ENCODE measurements at places on chromosomes 11 and 22.
A peak's percentile ranks its signal among the peaks of the same experiment; 100 is the strongest.

DNA sequence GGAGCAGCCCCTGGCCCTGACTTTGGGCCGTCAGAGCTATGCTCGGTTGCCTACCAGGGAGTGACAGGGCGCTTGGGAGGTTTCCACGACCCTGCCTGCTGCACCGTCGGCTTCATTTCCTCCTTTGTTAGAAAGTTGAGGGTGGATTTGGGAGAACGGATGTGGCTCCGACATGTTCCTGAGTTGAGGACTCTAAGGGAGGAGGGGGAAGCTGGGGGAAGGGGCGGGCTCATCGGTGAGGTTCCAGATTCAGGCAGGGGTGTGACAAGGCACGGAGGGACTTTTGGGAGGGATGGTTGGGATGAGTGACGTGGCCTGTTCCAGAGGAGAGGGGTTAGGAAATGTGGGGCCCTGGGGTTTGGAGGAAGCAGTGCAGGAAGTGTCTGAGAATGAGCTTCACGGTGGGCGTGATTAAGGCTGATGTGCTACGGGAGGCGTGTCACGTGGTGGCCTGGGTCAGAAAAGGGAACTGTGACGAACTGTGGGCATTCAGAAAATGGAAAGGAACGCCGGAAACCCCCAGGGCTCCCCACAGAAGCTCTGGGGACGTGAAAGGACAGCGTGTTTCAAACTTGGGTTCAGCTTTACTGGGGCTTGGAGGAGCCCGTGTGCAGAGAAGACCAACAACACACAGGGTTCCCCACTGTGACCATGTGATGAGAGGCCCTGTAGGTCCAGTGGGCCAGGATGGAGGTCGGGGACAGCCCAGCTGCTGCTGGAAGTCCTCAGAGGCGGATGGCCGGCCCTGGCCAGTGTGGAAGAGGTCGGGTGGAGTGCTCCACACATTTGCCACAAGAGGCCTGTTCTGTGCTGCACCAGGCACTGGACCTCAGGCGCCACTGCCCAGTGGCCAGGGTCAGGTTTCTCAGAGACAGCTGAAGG is 2.8 kb downstream of the PARVB start:
- no peak for DNase-seq

- DNase-seq = no peak
Measured at GRCh38 chr11:79447038-79447786, 6.4 kb upstream of the TENM4 start.

DNA sequence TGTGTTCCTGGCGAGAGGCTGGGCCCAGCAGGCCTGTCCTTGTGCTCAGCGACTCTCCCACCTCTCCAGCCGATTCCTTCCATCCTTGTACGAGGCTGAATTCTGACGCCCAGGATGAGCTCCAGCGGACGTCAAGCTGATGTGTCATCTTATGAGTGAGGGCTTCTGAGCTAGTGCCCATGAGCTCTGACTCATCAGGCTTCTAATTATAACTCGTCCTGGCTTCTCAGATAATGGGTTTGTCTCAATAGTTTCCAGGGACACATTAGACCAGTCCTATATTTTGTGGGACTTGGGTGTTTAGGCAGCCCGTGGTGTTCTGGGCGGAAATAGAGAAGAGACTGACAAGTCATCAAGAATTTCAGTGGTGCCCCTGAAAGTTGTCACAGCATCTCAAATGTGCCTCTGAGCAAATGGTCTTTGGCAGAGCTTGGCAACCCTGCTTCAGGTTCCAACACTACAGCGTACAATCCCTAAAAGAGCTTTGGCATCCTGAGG is 108.2 kb upstream of the CD44 start:
- no peak for DNase-seq

- DNase-seq = no peak
Measured at GRCh38 chr11:45104006-45104789, 42.2 kb upstream of the PRDM11 start.

GRCh38 chr11:97742717-97743116 is 1278.0 kb upstream of the CNTN5 start:
- no peak for DNase-seq

- DNase-seq = no peak
Measured at GRCh38 chr22:29901354-29901753, 18.4 kb downstream of the MTMR3 start.

DNA sequence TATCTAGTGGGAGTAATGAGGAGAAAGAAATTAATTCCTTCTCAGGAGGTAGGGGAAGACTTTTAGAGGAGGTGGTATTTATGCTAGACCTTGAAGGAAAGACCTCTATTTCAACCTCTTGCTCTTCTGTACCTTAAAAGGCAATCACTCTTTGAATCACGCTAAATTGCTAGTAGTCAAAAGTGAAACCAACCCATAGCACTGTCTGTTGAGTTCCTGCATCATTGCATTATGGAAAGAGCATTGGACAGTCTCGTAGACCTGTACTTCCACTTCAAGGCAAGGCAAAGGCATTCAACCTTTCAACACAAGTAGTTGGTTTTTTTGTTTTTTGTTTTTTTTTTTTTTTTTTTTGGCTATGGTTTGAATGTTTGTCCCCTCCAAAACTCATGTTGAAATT is 770.4 kb downstream of the ETS1 start:
- DNase-seq = no peak

- DNase-seq = peak; percentile 94
Measured at GRCh38 chr22:30196141-30196879, 50.2 kb downstream of the LIF start.

DNA sequence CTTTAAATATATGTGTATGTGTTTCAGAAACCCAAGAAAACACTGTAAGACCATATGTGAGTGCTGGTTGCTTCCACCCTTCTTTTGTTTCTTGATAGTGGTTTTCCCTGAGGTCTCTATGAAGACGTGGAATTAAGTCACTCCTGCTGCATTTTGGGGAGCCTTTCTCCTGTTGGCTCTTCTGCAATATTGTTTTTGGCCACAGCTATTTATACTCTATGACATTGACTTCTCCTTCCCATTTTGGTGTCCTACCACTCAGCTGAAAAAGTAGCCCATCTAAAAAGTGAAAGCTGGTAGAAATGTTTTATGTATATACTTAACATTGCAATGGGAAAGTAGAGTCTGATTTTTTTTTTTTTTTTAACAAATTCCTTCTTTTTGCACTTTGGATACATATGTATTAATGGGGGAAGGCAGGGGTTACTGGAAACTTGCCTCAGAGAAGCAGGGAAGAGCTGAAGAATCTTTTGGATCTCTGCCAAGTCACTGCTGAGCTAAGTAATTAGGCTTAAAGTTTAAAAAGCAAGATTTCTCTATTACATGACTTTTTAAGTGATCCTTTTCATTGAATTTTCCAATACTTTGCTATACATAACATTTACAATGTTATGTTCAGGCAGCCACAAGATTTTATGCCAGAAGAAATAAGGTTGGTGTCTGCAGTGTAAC is 1.8 kb downstream of the TTC17 start:
- no peak for DNase-seq

DNA sequence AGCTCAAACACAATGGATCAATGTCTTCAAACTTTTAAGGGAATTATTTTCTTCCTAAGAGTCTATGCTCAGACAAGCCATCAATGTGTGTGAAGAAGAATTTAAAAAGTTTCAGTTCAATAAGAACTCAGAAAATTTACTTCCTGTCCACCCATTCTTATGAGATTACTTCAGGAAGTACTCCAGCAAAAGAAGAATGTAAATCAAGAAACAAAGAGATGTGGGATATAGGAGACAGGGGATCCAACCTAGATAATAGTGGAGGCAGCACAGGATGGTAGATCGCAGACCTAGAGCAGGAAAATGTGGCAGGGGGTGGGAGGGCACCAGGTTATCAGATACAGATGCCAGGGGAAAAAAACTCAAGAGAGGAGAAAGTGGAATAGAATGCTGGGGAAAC is 170.6 kb downstream of the MPPED1 start:
- DNase-seq = no peak

- DNase-seq = no peak
Measured at GRCh38 chr22:36768616-36769015, 7.3 kb downstream of the IFT27 start.

- no peak for DNase-seq
Measured at GRCh38 chr11:27395556-27396258, 32.7 kb upstream of the CCDC34 start.

GRCh38 chr11:14335712-14336111 is 23.3 kb downstream of the RRAS2 start:
- DNase-seq = no peak

DNA sequence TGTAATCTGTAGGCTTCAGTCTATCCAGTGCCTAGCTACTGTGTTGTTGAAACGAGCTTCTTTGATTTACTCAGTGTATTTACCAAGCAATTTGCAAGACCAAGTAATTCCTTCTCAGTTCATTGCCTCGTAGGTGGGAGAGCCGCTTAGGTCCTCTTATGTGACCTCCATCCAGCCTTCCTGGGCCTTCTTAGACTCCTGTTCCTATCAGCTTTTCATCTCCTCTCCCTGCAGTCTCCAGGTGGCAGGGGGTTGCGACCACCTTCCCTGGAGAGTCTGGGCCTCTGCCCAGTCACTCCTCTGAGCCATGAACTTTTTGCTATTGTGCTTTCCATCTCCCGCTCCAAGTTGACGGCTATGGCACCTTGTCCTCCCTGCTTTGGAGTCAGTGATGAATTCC is 251.8 kb downstream of the KIRREL3 start:
- DNase-seq = no peak

DNA sequence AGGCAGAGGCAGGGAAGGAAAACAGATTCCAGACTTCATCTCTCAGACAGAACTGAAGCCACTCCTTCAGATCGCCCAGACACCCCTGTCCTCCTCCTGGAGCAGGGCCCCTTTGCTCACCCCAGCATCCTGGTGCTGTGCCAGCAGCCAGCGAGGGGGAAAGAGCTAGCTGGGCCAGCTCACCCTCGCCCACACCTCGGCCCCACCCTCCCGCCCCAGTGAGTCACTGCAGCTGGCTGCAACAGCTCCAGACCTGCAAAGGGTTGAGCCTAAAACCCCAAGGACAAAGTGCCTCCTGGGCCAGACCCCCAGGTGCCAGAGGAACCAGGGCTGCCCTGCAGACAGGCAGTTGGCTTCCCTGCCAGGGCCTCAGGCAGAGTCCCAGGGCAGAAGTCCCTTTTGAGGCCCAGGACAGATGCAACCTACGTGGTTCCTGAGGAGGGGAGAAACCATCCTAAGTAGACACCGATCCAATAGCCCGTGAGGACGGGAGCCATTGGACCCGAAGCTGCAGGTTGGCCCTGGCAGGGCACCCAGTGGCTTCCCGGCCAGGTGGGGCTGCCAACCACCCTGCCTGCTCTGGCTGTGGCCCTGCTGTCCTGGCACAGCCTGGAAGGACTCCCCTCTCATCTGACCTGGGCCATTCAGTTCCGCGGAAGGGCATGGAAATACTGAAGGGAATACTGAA is 7.2 kb downstream of the AHNAK start:
- DNase-seq = no peak

GRCh38 chr11:70080763-70081162 is 2.6 kb downstream of the ANO1 start:
- DNase-seq = no peak

DNA sequence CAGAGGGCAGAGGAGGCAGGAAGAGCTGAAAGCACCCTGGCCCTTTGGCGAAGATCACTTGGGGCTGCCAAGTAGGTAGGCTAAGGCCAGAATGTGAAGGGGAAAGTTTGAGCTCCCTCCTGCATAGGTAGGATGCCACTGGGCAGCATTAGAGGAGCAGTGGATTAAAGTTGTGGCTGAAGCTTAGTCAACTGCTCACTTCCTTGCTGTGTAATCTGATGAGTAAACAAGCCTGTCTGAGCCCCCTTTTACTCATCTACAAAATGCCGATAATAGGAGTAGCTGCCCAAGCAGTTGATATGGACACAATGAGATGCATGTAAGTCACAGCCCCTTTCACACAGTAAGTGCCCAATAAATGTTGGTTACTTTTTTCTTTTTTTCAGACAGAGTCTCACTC is 216.4 kb downstream of the MN1 start:
- no peak for DNase-seq

GRCh38 chr11:65558930-65559509 is 861 bp upstream of the LTBP3 start:
- DNase-seq = no peak

DNA sequence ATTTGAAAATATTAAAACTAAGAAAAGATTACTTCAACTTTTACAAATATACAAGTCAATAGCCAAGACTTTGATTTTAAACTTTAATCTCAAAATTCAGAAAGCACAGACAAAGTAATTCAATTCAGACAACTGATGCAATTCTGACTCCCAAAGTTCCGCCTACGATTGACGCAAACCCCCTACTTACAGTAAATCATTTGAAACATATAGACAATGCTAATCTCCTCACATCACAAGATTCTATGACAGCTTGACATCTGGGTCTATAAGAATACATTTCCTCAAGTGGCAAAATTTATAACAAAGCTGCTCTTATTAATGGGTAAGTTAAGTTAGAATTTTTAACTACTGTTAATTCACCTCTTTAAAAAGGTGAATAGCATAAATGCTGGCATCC is 75.2 kb downstream of the GUCY1A2 start:
- DNase-seq = no peak

DNA sequence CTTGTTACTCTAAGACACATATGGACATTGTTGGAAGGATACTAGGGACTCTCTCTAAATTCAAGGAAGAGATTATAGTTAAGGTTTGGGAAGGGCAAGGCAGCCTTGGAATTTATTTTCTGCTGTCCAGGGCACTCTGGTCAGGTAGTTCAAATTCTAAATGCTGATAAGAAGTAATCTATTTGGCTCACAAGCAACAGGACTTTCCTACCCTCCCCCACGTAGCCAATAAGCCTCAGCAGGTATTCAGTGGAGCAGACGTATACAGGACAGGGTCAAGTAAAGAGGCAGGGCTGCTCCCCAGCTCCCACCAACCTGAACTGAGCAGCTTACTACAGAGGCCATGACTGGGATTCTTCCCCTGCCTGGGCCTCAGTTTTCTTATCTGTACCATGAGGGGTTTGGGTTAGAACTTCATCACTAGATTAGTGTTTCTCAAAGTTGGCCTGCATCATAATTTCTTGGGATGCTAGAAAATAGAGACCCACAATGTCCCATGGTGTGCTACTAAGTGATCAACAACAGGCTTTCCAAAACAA is 6.1 kb upstream of the INSC start:
- no peak for DNase-seq

DNA sequence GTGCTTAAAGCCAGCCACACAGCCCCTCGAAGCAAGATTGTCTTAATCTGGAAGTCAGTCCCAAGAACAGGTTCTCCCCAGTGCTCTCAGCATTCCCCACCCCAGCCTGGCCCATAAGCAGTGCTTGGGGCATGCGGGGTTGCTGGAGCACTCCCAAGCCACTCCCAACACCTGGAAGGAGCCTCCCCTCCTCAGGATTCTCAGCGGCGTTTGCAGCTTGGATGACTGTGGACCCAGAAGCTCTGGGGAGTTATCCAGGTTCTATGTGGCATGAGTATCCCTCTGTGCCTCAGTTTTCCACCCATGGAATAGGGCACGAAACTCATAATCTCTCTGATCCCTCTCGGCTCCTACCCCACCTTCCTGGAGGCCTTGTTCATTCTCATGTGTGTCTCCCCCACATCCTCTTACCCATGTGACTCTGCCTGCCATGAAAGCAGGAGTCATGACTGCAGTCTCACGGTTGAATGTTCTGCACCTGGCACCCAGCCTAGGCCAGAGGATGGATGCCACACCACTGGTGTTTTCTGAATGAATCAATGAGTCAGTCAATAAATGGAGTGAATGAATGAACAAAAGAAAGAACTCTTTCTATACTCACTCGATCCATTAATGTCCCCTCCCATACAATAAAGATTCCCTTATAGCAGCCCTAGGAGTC is 33.4 kb upstream of the WNT7B start:
- peak; percentile 69 for DNase-seq

GRCh38 chr11:24406980-24407379 is 89.9 kb upstream of the LUZP2 start:
- DNase-seq = no peak
